Cortex of kidney (tissue), 1 donor: ENCODE measurements at places on chromosomes 3 and 15.

- DNase-seq: no peak
Measured at GRCh38 chr3:154427685-154428285, 2.2 kb downstream of the GPR149 start.

GRCh38 chr3:14133876-14134275, 9.0 kb downstream of the TMEM43 start:
- no peak for DNase-seq

DNA sequence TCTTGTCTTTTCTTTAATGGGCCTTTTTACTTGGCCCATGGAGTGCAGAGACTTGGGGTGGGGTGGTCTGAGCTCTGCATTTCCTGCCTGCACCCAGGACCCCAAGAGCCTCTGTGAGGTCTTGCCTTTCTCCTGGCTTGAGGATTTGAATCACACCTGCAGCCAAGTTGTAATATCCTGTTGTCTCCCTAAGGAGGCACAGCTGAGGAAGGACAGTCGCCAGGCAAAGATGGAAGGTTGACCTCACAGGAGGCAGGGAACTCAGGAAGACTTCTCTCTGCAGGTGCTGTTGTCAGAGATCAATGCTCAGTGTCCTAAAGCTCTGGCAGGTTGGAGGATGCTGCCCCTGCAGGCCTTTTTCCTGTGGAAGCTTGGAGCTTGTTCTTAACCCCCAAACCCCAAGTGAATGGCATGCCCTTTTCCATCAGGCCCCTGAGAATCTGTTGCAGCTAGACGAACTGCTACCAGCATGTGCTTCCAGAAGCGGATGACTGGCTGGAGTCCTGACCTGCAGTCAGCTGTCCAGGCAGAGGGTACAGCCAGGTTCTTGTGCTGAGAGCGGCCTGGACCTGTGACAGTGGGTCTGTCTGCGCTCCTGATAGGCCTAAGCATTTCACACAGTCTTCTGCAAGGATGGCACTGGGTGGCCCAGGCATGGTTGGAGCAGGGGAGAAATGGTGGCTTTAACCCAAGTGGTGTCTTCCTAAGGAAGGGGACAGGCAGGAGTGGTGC, 120.0 kb downstream of the EEFSEC start:
- DNase-seq: no peak

- no peak for DNase-seq
Measured at GRCh38 chr15:98977441-98977840, 30.2 kb downstream of the PGPEP1L start.

DNA sequence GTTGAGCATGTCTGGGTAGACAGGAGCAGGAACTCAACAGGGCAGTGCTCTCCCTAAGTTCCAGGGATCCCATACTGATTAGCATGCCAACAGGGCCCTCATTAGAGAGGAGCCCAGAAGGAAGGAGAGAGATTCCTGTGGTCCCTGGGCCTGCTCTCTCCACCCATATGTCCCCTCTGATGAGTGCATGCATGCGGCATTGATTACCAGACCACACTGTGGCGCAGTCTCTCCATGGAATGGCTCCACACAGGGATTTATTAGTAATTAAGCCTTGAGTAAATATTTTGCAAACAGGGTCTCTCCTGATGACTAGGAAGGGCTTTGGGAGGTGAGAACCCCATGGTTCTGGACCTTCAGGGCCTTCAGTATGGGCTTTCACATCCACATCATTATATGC, 60.0 kb upstream of the ST8SIA2 start:
- no peak for DNase-seq

DNA sequence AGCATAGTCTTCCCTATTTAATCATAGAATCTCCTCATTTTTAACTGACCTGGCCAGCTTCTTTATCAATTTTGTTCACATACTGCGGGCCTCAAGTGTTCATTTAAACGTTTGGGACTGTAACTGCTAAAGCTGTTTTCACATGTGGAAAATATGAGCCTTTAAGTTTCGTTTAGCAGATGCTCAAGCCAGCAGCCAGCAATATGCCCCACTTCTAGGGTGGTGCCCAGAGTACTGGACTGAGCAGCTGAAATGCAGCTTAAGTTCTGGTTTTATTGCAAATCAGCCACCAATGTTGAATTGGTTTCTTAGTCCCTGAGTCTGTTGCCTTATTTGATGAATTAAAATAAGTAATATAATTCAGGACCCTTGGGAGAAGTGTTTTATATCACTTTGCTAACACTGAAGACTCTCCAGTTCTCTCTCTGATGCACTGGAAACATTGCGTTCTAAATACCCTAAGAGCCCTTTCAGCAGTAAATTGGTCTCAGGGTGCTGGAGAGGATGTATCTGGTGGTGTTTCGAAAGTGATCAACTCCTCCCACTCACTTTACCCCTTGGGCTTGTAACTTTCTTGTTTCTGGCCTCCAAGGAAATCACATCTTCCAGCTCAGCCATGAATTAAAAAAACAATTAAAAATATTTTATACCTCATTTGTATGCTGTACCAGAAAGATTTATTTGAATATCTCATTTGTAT, 61.7 kb downstream of the B3GALNT1 start:
- no peak for DNase-seq

- no peak for DNase-seq
Measured at GRCh38 chr3:169542331-169542751, 121.2 kb downstream of the MECOM start.

- no peak for DNase-seq
Measured at GRCh38 chr15:40630313-40630712, 36.3 kb downstream of the KNL1 start.

DNA sequence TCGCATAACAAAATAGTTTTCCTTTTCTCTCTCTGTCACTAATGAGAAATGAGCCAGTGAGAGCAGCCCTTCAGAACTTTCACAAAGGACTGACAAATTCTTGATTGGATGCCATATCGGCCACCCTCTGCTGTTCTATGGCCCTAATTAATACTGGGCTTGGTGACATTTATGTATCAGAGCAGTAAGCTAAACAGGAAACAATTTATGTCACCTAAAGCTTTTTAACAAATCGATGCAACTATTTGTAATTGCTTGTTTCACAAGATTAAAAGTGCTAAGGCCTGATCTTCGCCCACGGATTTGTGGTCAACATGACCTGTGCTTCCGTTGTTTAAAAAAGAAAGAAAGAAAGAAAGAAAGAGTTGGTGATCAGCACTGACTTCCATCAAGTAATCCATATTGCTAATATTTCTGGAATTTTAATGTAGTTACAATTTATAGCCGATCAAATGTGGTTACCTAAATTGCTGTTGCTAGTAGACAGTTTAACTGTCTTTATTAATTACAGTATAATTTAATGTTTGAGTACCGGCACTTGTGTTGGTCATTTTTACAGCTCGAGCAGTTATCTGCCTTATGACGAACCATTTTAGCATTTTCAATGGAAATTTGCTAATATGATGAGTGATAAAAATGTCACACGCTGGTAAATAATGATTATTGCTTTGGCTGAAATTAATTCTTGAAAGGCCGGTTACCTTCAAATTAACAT, 631.3 kb downstream of the FOXP1 start:
- DNase-seq: no peak

DNA sequence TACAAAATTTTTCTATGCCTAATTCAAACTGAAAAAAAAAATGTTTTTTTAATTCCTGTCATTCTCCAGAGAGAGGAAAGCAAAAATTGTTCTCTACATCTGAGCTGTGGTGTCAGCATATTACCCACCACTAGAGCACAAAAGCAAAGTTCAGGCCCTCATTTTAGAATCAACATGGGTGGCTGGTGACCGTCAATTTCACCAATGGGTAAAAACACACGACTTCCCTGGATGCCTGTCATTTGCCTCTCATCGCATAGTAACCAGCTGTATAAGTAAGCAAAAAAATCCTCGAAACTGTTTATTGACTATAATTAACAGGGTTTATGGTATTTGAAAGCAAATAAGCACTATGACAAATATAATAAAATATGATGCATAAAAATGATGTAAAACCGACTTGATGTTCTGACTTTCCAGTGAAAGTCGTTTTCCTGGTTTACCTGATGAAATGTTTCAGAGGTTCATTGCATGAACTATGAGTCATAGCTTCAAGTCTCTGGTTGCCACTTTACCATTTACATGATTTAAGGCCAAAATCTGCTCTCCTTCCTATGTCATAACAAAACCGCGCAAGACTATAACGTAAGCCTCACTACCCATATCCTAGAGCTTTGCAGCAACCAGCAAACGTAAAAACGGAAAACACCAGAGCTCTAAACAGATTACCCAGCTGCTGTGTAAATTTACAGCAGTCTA, 60.5 kb downstream of the THBS1 start:
- no peak for DNase-seq

- DNase-seq: no peak
Measured at GRCh38 chr15:87623832-87624231, 632.7 kb downstream of the NTRK3 start.

DNA sequence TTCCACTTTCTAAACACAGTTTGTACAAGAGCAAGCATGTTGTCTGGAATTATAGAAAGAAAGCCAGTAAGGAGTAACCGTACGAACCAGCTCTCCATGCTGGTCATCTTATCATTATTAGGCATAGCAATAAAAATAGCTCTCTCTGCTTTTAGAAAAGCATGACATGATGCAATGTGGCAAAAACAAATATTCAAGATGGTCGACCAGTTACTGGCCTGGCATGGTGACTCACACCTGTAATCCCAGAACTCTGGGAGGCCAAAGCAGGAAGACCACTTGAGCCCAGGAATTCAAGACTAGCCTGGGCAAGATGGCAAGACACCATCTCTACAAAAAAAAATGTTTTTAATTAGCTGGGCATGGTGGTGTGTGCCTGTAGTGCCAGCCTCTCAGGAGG, 2.6 kb upstream of the MAP4 start:
- DNase-seq: no peak

DNA sequence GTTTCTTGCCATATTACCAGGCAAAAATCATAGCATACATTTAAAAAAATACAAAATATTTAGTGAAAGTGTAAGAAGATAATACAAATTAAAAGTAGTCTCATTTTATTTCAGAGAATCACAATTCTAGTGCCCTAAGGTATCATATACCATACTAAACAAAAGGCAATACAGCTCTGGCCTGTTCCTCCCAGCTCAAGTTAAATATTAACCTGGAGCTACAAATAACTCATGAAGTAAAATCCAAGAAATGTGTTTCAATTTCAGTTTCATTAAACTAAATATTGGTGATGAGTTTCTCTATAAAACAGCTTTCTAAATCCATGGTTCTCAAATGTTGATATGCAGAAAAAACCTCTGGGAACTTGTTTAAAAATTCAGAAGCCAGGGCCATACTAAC, 67.7 kb downstream of the INO80 start:
- no peak for DNase-seq
